ENCODE measurements at places on chromosomes 12 and 14.

- no peaks in the 10 kb centered on the region for H3K4me1 ChIP-seq
- H3K4me3 ChIP-seq: no peak overlapping the region
- no peak overlapping the region for H3K27ac ChIP-seq
- no peaks in the 10 kb centered on the region for H3K36me3 ChIP-seq
- no peak for DNase-seq
These were observed 103.5 kb upstream of the BCAT1 start for GRCh38 chr12:25052196-25052913.

DNA sequence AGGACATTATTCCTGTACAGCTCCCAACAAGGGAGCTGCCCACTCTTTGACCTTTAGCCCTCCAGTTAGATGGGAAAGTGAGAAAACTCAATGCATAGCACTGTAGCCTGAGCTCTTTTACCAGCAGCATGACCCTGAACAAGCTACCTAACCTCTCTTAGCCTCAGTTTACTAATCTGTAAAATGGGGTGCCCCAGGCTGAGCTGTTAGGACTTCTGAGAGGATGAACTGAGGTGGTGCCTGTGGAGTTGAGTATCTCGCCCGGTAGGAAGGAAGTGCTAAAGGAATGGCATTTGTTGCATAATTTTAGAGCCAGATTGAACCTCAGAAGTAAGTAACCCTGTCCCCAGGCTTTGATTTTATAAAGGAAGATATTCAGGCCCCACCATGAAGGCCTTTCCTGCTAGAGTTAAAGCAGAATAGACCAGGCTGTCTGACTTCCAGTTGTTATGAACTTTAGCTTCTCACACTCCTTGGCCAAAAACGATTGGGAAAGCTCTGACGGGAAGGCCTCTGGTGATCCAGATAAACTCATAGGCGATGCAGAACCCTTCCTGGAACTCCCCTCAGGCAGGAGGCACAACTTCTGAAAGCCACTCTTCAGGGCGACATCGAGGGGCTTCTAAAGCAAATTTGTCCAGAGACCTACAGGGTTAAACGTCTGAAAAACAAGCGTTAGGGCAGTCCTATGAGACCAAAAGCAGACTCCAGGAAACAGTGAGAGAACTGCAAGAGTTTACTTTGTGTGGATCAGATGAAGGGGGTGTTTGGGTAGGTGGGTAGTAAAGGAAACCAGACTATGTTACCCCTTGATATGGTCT, 2.5 kb upstream of the SERPINA10 start:
- H3K27ac ChIP-seq: no peak overlapping the region
- no peak for DNase-seq
- H3K4me3 ChIP-seq: no peak overlapping the region
- H3K4me1 ChIP-seq: no peaks in the 10 kb centered on the region
- H3K36me3 ChIP-seq: no peaks in the 10 kb centered on the region

DNA sequence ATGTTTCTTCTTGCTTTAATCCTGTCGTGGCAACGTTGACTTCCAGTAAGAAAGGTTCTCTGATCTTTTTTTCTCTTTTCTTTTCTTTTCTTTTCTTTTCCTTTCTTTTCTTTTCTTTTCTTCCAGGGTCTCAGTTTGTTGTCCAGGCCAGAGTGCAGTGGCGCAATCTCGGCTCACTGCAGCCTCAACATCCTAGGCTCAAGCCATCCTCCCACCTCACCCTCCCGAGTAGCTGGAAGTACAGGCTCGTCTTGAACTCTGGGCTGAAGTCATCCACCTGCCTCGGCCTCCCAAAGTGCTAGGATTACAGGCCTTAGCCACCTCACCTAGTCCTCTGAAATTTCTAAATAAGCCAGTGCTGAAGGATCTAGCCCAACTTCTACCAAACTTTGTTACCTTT, 1.3 kb upstream of the MAP3K9 start:
- H3K4me1 ChIP-seq: no peaks in the 10 kb centered on the region
- DNase-seq: no peak
- H3K27me3 ChIP-seq: peaks cover 71% of the 10 kb centered on the region
- H3K4me3 ChIP-seq: no peak overlapping the region

GRCh38 chr12:3215410-3215975, 138.3 kb downstream of the TSPAN9 start:
- no peak overlapping the region for H3K27ac ChIP-seq
- H3K36me3 ChIP-seq: no peaks in the 10 kb centered on the region
- H3K4me3 ChIP-seq: no peak overlapping the region

- H3K27me3 ChIP-seq: no peaks in the 10 kb centered on the region
- DNase-seq: no peak
- peaks cover 29% of the 10 kb centered on the region for H3K4me1 ChIP-seq
- H3K27ac ChIP-seq: peak overlapping the region; percentile 86
These were observed 730 bp downstream of the PPP1R3E start for GRCh38 chr14:23301969-23302289.

DNA sequence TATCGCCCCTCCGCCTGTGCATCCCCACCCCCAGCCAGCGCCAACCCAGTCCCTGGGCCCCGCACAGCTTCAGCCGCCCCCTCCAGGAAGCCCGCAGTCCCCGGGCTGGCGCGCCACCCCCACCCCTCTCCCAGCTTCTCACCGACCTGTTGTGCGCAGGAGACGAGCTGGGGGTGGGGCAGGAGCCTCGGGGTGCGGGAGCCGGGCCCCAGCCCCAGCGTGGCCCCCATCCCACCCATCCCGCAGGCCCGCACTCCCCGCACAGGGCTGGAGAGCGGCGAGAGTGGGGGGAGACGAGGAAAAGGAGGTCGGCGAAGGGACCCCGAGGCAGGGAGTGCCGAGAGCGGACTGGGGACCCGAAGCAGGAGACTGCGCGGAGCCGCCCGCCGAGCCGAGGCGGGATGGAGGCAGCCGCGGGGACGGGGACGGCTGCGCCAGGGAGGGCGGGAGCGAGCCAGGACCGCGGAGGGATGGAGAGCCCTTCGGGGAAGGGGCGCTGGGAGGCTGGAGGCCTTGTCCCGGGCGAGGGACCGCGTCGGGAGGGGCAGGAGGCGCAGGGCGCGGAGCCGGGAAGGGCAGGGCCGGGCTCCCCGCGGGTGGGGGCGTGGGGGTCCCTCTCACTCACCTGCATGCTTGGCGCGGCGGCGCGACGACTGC, 498 bp downstream of the PIANP start:
- H3K4me1 ChIP-seq: no peaks in the 10 kb centered on the region
- no peak overlapping the region for H3K27ac ChIP-seq
- peaks cover 27% of the 10 kb centered on the region for H3K27me3 ChIP-seq
- no peaks in the 10 kb centered on the region for H3K36me3 ChIP-seq

GRCh38 chr14:103653805-103654204, 24.8 kb downstream of the KLC1 start:
- H3K27me3 ChIP-seq: no peaks in the 10 kb centered on the region
- peak overlapping the region; percentile 88 for H3K27ac ChIP-seq
- 0 out of 2 replicates have a peak overlapping the region, but pooled peaks have one; percentile 5 for H3K4me3 ChIP-seq
- DNase-seq: peak; percentile 34
- peaks cover 38% of the 10 kb centered on the region for H3K36me3 ChIP-seq
- H3K4me1 ChIP-seq: peaks cover 60% of the 10 kb centered on the region

GRCh38 chr14:89265234-89265633, 151.8 kb downstream of the FOXN3 start:
- H3K36me3 ChIP-seq: no peaks in the 10 kb centered on the region
- no peaks in the 10 kb centered on the region for H3K27me3 ChIP-seq

- DNase-seq: peak; percentile 75
- H3K4me3 ChIP-seq: no peak overlapping the region
- H3K4me1 ChIP-seq: peaks cover 26% of the 10 kb centered on the region
- no peak overlapping the region for H3K27ac ChIP-seq
- H3K36me3 ChIP-seq: no peaks in the 10 kb centered on the region
These were observed 66.5 kb downstream of the TBC1D30 start for GRCh38 chr12:64890873-64891468.

DNA sequence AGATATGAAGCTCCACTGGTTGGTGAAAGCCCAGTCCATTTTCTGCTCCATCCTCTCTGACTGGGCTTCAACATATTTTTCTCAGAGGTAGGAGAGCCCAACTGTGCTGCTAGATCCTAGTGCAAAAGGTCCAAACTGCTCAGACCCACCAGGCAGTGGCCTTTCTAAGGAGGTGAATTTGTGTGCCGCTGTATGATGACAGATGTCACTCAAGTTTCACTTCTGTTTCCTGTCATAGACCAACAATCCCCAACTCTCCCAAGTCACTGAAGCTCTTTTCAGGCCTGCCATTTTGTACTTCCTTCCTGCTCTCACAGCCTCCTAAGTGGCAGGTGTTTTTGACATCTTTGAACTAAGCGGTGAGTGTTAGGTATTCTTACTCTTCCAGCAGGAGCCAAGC, 16.4 kb upstream of the RNASE4 start:
- no peaks in the 10 kb centered on the region for H3K36me3 ChIP-seq
- no peak overlapping the region for H3K4me3 ChIP-seq
- no peak overlapping the region for H3K27ac ChIP-seq
- peaks cover 15% of the 10 kb centered on the region for H3K27me3 ChIP-seq

- H3K27ac ChIP-seq: no peak overlapping the region
- peaks cover 23% of the 10 kb centered on the region for H3K4me1 ChIP-seq
- H3K27me3 ChIP-seq: no peaks in the 10 kb centered on the region
- no peaks in the 10 kb centered on the region for H3K36me3 ChIP-seq
- H3K4me3 ChIP-seq: no peak overlapping the region
These were observed 86.7 kb downstream of the PTGER2 start for GRCh38 chr14:52400846-52401245.

GRCh38 chr12:127430401-127430800, 836.6 kb upstream of the TMEM132C start:
- DNase-seq: no peak
- no peaks in the 10 kb centered on the region for H3K36me3 ChIP-seq
- no peaks in the 10 kb centered on the region for H3K4me1 ChIP-seq
- peaks cover 12% of the 10 kb centered on the region for H3K27me3 ChIP-seq
- no peak overlapping the region for H3K27ac ChIP-seq
- no peak overlapping the region for H3K4me3 ChIP-seq

GRCh38 chr12:26027401-26027800, 68.9 kb downstream of the RASSF8 start:
- H3K27me3 ChIP-seq: no peaks in the 10 kb centered on the region
- no peak for DNase-seq
- H3K36me3 ChIP-seq: no peaks in the 10 kb centered on the region
- no peak overlapping the region for H3K4me3 ChIP-seq
- peak overlapping the region; percentile 4 for H3K27ac ChIP-seq
- H3K4me1 ChIP-seq: peaks cover 52% of the 10 kb centered on the region

GRCh38 chr12:4265280-4265679, 8.3 kb upstream of the CCND2 start:
- no peaks in the 10 kb centered on the region for H3K36me3 ChIP-seq
- H3K4me3 ChIP-seq: no peak overlapping the region
- H3K4me1 ChIP-seq: no peaks in the 10 kb centered on the region

DNA sequence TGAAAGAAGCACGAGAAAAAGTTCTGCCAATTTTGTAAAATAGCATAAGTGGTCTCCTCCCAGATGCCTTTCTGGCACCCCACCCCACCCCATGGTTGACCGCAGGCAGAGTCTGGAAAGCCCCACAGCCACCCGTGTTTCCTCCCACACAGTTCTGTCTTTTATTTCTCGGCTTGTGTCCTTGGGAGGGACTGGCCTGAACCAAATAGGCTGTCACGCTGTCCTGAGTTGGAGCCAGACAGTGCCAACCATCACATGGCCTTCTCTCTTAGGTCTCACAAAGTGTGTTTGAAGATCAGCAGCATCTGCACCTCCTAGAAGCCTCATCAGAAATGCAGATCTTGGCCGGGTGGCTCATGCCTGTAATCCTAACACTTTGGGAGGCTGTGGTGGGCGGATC, 10.2 kb upstream of the LTA4H start:
- H3K27me3 ChIP-seq: no peaks in the 10 kb centered on the region
- H3K4me3 ChIP-seq: no peak overlapping the region

DNA sequence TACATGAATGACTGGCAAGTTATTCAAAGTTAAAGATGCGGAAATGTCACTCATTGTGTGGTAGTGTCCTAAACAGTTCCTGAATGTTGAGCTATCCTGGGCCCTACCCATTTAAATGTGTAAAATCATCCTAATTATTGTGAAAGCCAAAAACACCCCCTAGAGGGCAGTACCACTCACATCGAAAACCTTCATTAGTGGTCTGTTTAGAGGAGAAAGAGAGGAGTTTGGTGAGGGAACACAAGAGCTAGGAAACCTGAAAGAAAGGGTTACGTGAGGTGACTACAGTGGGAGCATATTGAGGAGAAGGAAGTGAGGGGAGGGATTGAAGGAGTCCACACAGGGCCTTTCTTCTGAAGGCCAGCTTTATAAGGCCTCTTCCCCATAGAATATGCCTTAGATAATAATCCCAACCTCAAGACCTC, 2.5 kb upstream of the TEP1 start:
- no peak overlapping the region for H3K4me3 ChIP-seq
- DNase-seq: peak; percentile 72
- H3K27ac ChIP-seq: no peak overlapping the region
- H3K36me3 ChIP-seq: no peaks in the 10 kb centered on the region

DNA sequence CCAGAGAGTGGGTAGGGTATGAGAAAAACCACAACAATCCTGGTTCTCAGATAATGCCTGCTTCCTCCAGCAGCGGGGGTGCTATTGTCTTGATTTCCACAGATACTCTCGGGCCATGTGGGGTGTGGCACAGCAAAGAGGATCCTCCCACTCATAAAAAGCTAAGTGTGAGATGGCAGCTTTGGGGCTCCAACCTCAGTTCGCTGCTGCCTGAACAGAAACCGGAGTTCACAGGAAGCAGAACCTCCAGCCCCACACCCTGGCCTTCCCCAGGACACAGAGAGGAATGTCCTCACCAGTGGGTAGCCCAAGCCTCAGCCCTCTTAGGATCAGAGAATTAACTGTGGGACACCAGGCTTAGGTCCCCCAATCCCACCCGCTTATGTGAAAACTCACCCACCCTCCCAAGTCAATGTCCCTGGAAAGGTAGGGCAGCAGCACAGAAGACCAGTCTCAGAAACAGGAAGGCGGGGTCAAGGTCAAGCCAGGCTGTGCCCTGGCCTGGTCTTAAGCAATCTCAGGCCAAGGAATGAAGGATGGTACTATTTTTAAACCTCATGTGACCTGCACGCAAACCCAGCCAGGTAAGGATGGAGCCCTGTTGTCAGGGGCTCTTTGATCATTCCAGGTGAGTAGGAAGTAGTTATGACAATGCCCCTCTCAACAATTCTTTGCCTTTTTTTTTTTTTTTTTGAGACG, 9.0 kb downstream of the KCTD10 start:
- H3K4me1 ChIP-seq: peaks cover 63% of the 10 kb centered on the region
- peaks cover 29% of the 10 kb centered on the region for H3K36me3 ChIP-seq
- peak; percentile 75 for DNase-seq
- peak overlapping the region; percentile 70 for H3K27ac ChIP-seq
- no peak overlapping the region for H3K4me3 ChIP-seq

- no peak for DNase-seq
- no peaks in the 10 kb centered on the region for H3K27me3 ChIP-seq
These were observed 187.2 kb downstream of the KCNA5 start for GRCh38 chr12:5230861-5231260.

- H3K27ac ChIP-seq: no peak overlapping the region
- no peak for DNase-seq
- H3K4me1 ChIP-seq: no peaks in the 10 kb centered on the region
- H3K36me3 ChIP-seq: no peaks in the 10 kb centered on the region
These were observed 91.4 kb upstream of the ALX1 start for GRCh38 chr12:85188619-85189018.

GRCh38 chr14:46250113-46250703, 401.4 kb downstream of the RPL10L start:
- no peaks in the 10 kb centered on the region for H3K27me3 ChIP-seq
- no peak overlapping the region for H3K4me3 ChIP-seq
- H3K27ac ChIP-seq: no peak overlapping the region
- no peaks in the 10 kb centered on the region for H3K36me3 ChIP-seq
- DNase-seq: peak; percentile 42

GRCh38 chr12:44372259-44372658, 503.9 kb downstream of the NELL2 start:
- H3K27me3 ChIP-seq: no peaks in the 10 kb centered on the region
- H3K27ac ChIP-seq: no peak overlapping the region
- no peak overlapping the region for H3K4me3 ChIP-seq
- peak; percentile 71 for DNase-seq
- H3K36me3 ChIP-seq: no peaks in the 10 kb centered on the region

All from GM23248 (cell line).